ENCODE measurements at places on chromosomes 3 and 15.

DNA sequence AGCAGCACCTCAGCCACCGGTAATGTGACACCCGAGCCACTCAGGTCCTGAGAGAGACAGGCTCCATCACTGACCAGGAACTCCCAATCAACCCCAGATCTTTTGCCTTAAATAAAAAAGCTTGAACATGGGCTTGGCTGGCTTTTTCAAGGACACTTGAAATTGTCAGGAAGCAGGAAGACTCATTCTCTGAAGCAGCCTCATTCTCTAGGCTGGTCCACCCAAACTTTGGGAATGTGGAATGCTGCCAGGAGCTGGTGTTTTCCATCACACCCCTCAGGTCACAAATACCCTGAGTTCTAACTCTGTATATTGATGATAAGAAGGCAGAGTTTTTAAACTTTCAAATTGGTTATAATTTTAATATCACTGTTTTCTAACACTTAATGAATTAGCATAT, 17.0 kb downstream of the CXCR6 start:
- DNase-seq: no peak

GRCh38 chr3:172649987-172650386, 60.9 kb downstream of the NCEH1 start:
- no peak for DNase-seq

DNA sequence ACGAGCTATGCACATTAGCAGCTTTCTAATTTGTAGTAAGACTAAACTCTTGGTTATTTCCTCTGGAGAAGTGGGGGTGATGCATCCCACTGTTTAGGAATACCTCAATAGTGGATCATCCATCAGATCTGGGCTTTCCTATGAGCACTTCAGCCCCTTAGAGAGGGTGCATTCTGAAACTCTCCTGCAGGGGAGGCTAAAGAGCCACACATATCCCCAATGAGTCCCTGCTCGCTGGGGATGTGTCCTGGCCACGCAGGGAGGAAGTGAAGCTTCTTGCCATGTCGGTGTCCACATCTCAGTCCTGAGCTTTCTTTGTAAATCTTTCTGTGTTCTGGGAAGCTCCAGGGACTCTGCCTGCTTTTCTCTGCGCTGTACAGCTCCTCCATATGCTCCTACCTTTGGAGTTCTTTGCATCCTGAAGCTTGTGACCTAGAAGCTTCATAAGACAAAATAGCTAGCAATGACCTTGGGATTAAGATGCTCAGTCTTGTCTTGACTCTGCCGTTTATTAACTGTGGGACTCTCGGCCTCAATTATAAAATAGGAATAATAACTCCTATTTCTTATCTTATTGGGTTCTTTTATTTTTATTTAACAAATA, 28.3 kb upstream of the MASP1 start:
- peak; percentile 44 for DNase-seq

GRCh38 chr15:38961931-38962330, 397.3 kb upstream of the RASGRP1 start:
- DNase-seq: no peak

- DNase-seq: no peak
Measured at GRCh38 chr3:142152384-142152783, 3.0 kb upstream of the TFDP2 start.

DNA sequence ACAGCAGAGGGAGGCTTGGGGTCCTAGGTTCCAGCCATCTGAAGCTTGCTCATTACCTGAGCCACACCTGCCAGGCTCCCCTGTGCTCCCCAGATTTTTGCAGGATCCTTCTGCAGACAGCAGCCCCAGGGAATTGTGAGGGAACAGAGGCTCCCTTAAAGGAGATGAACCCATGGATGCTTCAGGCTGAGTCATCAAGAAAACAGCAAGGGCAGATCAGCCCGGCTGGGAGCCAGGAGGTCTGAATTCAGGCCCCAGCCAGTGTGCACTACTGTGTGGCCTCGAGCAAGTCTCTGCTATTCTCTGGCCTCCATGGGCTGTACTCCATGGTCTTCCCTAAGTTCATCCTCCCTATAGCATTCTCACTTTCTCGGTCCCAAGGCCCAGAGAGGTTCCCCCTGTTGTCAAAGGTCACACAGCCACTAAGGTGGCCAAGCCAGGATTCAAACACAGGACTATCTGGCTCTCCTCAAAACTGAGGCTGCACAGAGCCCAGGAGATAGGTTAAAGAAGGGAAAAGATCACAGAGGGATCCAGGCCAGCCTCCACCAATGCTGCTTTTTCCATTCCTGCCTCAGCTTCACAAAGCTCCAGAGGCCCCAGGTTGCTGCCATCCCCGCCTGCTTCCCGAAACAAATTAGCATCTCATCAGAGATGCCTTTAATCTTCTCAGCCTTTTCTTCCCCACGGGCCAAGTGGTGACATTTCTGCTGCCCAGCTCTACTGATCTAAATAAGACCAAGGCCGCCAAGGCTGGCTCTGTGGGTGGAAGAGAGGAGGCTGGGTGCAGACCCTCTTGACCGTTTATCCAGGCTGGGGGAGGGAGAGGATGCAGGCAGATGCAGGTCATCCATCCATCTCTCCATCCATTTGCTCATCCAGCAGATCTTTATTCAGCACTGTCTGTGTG, 21.2 kb upstream of the GRIP2 start:
- no peak for DNase-seq

GRCh38 chr3:60047426-60048200, 997.8 kb upstream of the CFAP20DC start:
- no peak for DNase-seq

DNA sequence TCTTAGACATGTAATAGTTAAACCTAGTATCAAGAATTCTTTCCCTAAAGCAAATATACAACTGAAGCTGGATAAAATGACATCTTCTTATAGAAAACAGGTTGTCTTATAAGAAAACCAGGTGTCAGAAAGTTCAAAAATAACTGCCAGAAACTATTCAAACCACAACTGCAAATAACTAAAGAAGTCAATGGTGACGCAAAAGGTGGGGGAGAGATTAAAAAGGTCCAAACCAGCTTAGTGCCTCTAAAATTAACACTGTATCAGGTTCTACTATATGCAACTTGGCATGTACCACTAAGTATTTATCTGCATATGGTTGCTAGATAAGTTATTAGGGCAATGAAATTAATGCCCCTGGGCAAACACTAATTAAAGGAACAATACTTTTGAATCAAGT, 136.8 kb downstream of the TBL1XR1 start:
- DNase-seq: no peak

DNA sequence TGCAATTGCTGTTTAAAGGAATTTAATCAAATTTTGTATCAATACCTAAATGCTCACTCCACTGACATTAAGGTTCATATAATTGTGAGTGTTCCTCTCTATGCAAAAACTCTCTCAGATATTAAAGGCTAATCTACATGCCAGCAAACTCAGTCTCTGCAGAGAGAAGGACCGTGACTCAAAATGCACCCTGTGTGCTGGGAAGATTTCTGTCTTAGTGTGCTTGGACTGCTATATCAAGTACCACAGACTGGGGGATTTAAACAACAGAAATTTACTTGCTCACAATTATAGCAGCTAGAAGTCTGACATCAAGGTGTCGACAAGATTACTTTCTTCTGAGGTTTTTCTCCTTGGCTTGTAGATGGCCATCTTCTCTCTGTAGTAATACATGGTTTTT, 18.6 kb upstream of the PFN2 start:
- DNase-seq: no peak

GRCh38 chr3:8778475-8778874, 9.1 kb upstream of the OXTR start:
- no peak for DNase-seq

DNA sequence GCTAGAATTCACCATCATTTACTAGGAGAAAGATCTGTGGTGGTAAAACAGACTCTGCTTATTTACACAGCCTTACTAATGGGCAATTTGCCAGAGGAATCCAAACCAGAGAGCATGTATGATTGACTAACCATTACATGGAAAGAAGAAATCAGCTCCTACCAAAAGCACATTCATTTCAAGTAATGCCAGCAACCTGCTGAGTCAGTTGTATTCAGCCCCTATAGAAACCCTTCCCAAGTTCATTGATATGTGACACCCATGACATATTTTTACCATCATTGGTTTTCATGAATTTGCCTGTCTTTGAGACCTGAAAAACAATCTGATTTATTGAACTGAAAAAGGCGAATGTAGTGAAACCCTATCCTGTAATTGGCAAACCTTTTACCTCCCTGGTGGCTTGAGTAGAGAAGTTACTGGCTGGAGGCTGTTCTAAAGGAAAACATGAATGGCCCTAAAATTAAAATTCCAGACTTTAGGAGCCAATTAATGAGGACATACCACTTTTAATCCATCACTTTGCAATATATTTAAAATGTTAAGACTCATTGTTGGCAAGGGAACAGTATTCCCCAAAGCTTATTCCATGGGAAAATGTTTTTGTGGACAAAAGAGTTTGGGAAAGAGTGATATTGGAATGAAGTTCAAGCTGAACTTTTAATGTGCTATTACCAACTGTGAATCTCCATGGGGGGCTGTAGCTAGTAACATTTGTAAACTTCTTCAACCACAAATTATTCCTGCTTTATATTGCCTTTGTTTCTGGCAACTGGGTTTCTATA, 542.9 kb downstream of the FHIT start:
- no peak for DNase-seq

GRCh38 chr15:72797834-72798233, 14.3 kb upstream of the ADPGK start:
- DNase-seq: no peak

GRCh38 chr15:32029862-32030781, at the start of gene CHRNA7:
CHRNA7 (plus strand) TSS chr15:32030515; CDS start chr15:32030595, 80 bp downstream.
- peak; percentile 45 for DNase-seq

DNA sequence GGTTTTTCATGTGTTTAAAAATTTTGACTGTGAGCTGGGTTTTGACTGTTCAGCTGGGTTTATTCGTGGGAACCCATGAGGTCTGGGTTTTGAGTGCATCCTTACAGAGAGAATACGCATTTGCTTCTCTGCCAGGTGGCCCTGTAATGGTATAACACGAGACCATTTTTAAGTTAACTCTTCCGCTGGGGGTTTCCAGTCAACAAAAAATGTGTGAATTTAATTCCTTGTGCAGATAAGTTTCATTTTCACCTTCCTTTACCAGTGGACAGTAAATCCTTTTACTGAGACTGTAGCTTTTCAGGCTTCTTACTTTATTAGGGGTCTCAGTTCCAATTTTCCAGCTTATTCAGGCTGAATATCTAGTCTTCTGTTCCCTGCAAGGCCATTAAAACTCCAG, 149.6 kb downstream of the OPA1 start:
- DNase-seq: no peak

DNA sequence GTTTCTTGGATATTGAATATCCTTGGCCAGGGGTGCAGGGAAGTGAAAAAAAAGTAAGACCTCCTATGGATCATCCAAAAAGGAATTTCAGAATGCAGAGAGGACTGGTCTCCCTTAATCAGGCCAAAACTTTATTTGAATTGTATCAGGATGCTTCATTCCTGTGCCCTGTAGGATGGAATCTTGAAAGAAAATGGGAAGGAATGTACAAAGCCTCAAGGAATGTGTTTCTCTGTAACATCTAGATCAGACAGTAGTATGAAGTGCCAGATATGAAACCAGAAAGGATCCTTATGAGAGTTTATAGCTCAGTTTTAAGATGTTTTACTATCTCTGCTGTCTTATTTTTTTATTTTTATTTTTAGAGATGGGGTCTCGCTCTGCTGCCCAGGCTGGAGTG, 6.5 kb upstream of the GSK3B start:
- no peak for DNase-seq

DNA sequence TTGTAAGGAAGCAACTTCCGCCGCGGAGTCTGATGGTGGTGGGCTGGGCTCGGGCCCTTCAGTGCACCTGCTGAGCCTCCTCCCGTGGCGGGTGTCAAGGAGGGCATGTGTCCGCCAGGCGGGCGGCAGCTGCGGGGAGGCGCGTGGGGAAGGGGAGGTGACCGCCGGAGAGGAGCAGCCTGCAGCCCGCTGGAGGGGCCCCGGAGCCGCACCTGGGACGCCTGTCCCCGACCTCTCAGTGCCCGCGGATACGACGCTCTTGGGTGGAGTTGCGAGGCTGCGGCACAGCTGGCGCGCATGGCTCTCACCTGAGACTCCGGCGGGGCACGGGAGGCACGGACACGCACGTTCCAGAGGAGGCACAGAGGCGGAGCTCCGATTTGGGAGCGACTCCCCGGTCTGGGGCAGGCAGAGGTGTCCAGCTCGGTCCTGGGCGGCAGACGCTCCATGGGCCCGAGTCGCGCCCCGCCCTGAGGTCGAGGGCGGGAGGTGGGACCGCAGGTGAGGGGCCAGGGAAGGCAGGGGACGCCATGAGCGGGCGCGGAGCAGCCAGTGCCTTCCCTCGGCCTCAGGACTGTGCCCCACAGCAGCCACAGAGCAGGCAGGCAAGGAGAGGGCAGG, 50.2 kb upstream of the PRR20G start:
- DNase-seq: no peak

DNA sequence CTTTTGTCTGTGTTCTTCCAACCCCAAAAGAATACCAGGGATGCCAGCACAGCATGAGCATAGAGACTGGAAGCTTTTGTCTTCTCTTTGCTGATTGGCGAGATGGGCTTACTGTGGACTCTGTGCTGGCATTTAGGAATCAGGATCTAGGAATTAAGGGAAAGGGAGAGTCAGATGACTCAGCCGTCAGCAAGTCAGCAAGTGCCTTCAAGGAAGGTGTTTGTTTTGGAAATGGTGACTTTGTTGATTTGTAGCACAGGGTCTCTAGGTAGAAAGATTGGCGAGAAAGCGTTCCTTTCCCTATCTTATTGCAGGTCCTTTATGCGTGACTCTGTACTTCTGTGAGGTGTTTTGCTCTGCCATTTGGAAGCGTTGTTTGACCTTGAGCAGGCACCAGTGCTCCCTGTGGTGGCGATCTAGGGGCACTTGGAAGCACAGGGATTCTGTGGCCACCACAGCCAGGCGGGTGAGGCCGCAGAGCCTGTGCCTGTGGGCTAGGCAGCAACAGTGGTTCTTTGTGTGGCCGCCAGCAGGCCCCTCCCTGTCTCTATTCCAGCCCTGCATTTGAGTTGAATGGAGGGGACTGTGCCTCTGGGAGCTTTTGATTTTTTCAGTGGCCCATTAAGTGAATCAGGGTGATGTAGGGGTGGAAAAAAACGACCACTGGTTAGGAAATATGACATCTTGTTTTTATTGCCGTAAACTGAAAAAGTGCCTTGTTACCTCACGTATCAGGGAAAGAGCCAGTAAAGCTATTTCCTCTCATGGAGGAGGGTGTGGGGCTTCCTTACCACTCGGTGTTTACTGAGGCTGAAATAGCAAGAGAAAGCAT, 19.0 kb downstream of the FAN1 start:
- no peak for DNase-seq

DNA sequence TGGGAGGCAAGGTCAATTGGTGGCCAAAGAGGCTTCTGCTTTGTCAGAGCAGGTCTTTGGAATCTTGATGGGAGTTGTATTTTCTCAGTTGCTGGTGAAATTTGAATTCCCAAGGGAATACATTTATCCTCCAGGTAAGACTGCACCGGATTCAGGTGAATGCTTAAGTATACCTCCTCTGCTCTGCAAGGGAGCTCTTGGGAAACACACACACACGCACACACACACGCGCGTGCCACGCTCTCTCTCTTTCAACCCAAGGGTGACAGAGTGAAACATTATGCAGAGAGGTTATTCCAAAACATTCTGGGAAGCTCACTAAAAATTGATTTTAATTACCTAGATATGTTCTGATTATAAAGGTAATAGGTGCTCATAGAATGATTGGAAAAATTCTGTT, 33.7 kb downstream of the ST6GAL1 start:
- DNase-seq: no peak

- no peak for DNase-seq
Measured at GRCh38 chr15:87881026-87881425, 375.5 kb downstream of the NTRK3 start.
